ENCODE measurements at places on chromosomes 4 and X.

- DNase-seq = no peak
These were observed 50.3 kb downstream of the CHRDL1 start for GRCh38 chrX:110745288-110745687.

GRCh38 chr4:123673971-123674370 lies 277.4 kb downstream of the SPRY1 start:
- DNase-seq = no peak

GRCh38 chrX:111167334-111167733 lies 71.3 kb downstream of the PAK3 start:
- DNase-seq = no peak

- DNase-seq = no peak
These were observed 114.5 kb downstream of the COL4A6 start for GRCh38 chrX:108323751-108324150.
